ENCODE measurements at places on chromosomes 5 and 9.
A peak's percentile ranks its signal among the peaks of the same experiment; 100 is the strongest.

GRCh38 chr5:18465833-18466681, 831.8 kb downstream of the TAF11L14 start:
- peak; percentile 62 for DNase-seq

GRCh38 chr5:146945617-146946084, 67.1 kb upstream of the PPP2R2B start:
- no peak for DNase-seq

GRCh38 chr9:137441289-137441934, at the start of gene ENTPD8:
ENTPD8 (minus strand) TSS chr9:137441357; CDS start chr9:137438285, 3,072 bp downstream.
- peak; percentile 81 for DNase-seq

DNA sequence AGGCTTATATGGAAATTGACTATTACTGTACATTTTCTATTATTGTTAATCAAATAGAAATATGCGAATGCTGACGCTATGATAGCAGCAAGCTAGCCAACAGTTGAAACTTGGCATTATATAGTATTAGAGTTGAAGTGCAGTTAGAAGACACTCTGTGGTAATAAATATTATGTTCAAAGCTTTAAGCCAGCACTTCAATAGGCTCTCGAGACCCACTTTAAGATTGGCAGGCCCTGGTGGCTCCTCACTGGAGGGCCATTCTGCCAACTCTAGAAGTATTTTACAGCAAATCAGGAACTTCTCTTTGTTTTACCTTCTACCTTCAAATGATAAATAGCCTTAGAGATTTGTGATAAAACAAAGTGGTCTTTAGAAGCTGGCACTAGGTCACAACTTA, 2029.0 kb upstream of the WWC1 start:
- no peak for DNase-seq

DNA sequence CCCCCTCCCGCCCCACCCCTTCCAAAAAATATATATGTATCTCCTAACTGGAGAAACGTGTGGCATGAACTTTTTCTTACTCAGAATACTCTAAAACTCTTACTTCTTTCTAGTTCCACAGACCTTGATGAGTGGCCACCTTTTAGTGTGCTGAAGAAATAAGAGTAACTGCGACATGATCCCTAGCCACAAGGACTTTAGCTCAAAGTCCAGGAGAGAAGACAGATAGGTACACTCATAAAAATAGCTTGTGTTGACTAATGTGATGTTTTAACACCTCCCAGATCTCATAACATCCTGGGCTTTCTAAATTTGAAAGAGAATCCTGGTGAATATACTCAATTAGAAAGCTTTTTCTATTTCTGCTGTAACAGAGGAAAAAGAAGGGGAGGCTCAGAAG, 1005.0 kb upstream of the DMAC1 start:
- no peak for DNase-seq

GRCh38 chr5:144024545-144024944, 145.9 kb downstream of the YIPF5 start:
- DNase-seq = no peak

- no peak for DNase-seq
Measured at GRCh38 chr9:131094015-131094414, 2.3 kb upstream of the AIF1L start.

- no peak for DNase-seq
Measured at GRCh38 chr9:120863833-120864232, 13.2 kb downstream of the PHF19 start.

- DNase-seq = no peak
Measured at GRCh38 chr5:168624850-168625364, 45.7 kb upstream of the PANK3 start.

DNA sequence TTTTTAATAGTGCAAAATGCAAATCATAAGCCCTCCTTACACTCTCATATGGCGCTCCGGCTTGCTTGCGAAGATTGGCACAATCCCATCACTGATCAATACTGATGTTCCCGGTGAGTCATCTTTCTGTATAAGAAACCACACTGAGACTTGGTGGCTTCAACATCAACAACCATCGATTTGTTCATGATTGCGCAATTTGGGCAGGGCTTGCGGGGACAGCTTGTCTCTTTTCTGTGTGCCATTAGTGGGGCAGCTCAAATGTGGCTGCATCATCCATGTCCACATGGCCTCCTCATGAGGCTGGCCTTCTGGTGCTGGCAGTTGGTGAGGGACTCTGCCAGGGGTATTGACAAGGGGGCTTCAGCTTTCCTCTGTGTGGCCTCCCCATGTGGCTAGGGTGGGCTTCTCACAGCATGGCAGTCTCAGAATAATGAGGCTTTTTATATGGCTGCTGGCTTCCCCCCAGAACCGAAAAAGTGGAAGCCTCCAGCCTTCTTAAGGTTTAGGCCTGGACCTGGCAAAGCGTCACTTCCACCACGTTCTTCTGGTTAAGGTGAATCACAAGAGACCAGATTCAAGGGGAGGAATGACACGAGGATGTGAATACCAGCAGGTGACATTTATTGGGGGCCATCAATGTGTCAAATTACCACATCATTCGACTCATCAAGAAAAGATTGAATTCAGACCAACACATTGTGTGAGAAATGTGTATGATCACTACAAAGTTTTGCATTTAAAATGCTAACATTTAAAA, 79.5 kb upstream of the NFIL3 start:
- no peak for DNase-seq

GRCh38 chr5:112957036-112957808, 19.4 kb upstream of the DCP2 start:
- DNase-seq = no peak

DNA sequence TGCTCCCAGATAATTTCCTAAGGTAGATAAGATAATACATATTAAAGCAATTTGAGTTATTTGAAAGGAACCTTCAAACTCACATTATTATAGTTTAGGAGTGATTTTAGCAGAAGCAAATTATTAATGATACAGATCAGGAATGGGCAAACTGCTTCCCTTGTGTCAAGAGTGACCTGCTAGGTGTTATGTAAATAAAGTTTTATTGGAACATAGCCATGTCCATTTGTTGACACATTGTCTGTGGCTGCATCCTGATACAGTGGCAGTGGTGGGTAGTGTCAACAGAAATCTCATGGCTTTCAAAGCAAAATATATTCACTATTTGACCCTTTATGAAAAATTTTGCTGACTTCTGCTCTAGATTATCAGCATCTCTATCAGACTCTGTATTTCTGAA, 11.4 kb upstream of the BASP1 start:
- DNase-seq = no peak

- no peak for DNase-seq
Measured at GRCh38 chr5:111726986-111727385, 30.0 kb downstream of the NREP start.

DNA sequence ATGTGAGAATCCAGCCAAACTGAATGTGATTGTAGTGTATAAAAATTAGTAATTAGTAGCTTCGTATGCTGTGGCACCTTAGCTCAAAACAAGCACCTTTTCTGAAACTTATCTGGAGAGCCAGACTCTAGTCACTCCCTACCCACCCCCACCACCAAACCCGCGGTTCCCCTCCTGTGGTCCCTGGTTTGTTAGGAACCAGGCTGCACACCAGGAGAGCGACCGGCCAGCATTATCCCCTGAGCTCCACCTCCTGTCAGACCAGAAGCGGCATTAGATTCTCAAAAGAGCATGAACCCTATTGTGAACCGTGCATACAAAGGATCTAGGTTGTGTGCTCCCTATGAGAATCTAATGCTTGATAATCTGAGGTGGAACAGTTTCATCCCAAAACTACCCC, 498.6 kb downstream of the CHSY3 start:
- no peak for DNase-seq

DNA sequence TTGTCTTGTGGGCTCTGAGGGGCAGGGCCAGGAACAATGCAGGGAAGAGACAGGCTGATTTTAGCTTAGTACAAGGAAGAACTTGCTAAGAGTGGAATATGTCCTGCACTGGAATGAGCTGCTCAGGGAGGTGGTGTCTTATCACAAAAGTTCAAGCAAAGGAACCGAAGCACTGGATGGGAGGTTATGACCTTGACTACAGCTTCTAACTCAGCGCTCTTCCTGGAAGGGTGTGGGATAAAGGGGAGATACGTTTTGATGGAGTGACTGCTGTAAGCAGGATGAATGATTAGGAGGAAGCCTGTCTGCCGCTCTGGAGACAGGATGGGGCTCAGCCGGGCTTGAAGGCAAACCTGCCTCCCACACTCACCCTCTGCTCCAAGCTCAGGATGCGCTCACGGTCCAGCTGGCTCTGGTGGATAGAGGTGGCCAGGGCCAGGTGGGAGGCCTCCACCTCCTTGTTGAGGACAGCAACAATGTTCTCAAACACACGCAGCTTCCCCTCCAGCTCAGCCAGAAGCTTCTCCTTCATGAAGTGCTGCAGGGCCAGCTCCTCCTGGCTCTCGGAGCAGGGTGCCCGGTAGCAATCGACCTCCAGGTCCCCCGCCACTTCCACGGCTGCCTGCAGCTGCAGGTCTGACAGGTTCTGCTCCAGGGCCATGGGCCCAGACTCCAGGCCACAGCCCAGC, 13.5 kb downstream of the TRAF1 start:
- no peak for DNase-seq

DNA sequence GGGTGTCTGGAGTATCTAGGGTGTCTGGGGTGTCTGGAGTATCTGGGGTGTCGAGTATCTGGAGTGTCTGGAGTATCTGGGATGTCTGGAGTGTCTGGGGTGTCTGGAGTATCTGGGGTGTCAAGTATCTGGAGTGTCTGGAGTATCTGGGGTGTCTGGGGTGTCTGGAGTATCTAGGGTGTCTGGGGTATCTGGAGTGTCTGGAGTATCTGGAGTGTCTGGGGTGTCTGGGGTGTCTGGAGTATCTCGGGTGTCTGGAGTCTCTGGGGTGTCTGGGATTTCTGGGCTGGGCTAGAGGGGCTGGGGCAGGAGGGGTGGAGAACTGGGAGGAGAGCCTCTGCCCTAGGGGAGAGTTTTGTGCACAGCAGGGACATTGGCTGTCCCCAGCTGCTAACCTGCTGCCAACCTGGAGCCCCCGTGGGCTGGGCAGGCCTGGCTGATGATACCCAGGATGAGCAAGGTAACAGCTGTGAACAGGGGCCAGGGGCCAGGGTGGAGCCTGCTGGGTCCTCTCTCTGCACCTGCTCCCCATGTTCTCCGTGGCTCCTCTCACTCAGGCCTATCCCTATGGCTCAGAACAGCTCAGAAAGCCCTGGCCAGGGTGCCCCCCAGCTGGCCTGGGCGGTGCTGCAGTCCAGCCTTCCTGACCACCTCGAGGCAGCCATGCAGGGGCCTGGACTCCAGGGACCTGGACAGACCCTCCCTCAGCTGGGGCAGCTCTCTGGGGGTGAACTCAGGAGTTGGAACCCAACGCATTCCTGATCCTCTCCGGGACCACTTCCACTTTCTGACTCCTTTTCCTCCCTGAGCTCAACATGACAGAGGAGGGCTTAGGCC, 29.9 kb downstream of the LHX3 start:
- no peak for DNase-seq

DNA sequence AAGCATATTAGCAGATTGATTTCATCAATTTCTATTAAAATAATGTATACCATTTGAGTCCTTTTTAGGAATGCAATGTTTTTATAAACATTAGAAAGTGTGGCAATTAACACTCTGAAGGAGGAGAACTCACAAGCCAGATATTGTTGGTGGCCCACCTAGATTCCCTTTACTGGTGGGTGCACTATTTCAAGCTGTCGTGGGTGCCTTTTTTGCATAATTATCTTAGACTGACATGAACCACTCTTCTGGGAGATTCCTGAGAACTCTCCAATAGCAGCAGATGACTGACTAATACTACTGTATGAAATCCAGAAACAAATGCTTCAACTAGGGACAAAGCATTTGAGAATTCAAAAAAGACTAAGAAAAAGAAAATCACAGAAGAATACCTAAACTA, 526.0 kb downstream of the CDH18 start:
- no peak for DNase-seq

DNA sequence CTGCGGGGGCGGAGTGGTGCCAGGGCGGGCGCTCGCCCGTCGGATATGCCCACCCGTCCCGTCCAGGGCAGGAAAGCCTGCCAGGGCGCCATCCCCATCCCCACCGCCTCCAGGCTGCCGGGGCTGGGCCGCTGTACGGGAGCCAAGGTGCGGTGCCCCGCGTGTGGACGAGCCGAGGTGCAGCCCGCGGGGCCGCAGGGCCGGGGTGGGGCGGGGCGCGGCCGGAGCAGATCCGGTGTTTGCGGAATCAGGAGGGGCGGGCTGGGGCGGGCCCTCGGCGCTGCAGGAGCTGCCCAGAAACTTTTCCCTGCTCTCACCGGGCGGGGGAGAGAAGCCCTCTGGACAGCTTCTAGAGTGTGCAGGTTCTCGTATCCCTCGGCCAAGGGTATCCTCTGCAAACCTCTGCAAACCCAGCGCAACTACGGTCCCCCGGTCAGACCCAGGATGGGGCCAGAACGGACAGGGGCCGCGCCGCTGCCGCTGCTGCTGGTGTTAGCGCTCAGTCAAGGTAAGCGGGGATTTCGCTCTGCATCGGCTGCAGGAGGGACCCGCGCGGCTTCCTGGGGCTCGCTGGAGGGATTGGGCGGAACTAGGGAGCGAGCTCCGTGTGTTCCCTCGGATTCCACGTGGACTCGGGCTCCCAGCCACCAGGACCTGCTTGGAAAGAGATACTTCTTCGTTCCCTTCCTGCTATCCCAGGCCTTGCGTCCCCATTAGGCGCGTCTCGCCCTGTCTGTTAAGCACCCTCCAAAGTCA, at the start of gene ITGA2:
ITGA2 (plus strand) TSS at position 328 of the 756 bp plus-strand sequence; CDS start at position 445, 117 bp downstream.
- DNase-seq = peak; percentile 84

GRCh38 chr9:87898151-87898550, 15.5 kb downstream of the SPATA31E1 start:
- no peak for DNase-seq

DNA sequence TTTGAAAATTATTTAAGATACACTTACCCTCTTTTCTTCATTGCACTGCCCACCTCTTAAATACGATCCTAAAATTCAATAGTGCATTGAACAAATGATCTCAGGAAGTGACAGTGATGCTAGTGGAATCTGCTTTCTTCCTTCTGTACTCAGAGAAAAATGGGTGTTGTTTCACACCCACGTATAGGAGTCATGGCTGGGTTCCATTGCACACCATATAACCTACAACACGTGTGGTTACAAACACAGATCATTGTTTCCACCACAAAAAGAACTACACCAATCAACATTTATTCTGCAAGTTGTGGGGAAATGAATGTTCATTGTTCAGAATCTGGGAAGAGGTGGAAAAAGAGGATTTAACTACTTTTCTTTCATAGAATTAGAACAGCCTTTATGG, 275.9 kb downstream of the MAN2A1 start:
- DNase-seq = no peak

- DNase-seq = no peak
Measured at GRCh38 chr9:123302348-123303214, 34.2 kb upstream of the STRBP start.
